ENCODE measurements at places on chromosomes 2 and 18.
A peak's percentile ranks its signal among the peaks of the same experiment; 100 is the strongest.

GRCh38 chr18:32308493-32309120 lies 118.8 kb downstream of the MEP1B start:
- DNase-seq, result peak; percentile 51

- no peak for DNase-seq
These were observed 25.6 kb downstream of the ANKMY1 start for GRCh38 chr2:240532031-240532775.

- DNase-seq, result no peak
These were observed 638.5 kb upstream of the PKDCC start for GRCh38 chr2:41409328-41409727.

GRCh38 chr2:116877944-116878343 lies 936.5 kb upstream of the DDX18 start:
- DNase-seq, result no peak

GRCh38 chr2:118747066-118747465 lies 100.4 kb downstream of the EN1 start:
- no peak for DNase-seq

DNA sequence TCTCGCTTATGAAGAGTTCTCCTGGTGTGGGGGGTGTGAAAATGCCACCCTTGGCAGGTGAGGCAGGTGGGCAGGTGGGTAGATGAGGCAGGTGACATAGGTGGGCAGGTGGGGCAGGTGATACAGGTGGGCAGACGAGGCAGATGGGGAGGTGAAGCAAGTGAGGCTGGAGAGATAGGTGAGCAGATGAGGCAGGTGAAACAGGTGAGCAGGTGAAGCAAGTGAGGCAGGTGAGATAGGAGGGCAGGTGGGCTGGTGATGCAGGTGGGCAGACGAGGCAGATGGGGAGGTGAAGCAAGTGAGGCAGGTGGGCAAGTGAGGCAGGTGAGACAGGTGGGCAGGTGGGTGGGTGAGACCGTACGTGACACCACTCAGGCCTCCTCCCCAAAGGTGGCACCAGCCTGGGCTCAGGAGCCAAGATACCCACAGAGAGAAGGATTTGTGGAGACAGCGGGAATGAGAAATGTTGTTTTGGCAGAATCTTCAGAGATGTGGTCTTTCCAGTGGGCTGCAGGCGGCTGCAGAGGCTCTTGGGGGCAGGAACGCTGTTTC lies 232.3 kb upstream of the MYT1L start:
- DNase-seq, result no peak

DNA sequence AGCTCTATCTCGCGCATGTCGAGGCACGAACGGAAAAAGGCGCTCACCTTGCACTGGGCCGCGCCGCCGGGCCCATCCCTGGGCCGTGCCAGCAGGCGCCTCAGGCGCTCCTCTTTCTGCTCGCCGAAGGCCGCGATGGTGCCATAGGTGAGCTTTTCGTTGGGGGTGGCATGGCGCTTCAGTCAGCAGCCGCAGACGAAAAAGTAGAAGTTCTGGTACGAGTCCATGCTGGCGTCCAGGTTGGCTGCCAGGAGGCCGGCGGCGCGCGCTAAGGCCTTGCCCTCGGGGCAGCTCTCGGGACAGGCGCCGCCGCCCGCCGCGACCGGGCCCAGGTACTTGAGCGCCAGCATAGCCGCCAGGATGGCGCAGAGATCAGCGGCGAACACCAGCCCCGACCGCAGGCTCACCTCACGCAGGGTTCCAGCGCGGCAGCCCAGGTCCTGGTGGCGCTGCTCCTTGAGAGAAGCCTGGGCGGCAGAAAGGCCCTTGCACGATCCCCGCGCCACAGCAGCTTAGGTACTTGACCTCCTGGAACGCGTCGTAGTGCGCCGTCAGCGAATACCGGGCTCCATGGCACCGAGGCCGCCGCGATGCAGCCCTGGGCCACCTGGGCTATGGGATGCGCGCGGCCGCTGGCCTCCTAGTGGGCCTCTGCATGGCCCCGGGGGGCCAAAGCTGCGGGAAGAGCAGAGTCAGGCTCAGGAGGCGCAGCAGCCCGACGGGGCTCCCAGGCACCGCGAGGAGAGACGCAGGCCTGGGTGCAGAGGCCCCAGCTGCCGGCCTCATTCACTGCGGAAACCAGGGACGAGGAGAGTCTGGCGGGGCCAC lies 12.8 kb downstream of the ALPG start:
- no peak for DNase-seq

DNA sequence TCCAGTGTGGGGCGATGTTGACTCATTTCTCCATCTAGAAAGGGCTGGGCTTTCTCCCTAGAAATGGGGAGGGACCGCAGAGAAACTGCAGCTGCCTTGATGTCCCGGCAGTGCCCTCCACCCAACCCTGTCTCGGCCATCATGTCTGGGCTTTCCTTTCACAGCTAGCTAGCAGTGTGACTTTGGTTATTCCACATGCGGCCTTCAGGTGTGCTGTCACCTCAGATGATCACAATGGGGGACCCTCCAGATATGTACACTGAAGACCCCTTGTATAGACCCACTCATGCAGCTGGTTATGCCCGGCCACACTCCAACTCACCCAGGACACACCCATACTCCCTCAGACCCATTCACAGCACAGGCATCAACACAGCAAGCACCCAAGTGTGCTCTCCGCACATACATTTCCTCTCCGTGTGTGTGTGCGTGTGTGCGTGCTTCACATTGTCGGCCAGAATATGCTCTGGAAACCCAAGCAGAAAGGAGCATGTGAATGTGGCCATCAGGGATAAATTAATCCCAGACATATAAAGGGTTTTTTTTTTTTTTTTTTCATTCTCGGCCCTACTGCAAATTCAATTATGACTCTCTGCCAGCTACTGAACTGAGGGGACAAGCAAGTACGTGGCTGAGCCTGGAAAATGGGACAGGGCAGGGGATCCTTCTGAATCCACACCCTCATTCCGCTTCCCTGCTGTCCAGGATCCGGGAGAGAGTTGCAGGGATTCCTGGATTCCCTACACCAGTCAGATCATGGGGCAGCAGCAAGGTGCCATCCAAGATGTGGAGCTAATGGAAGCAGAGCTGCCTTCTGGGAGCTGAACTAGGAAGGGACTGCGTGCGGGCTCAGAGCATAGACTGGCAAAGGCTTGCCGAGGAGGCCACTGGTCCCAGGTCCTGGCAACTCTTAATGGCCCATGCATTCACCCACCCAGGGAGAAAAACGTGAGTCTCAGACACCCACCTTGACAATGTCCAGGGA lies 240.2 kb downstream of the DYSF start:
- DNase-seq, result no peak

DNA sequence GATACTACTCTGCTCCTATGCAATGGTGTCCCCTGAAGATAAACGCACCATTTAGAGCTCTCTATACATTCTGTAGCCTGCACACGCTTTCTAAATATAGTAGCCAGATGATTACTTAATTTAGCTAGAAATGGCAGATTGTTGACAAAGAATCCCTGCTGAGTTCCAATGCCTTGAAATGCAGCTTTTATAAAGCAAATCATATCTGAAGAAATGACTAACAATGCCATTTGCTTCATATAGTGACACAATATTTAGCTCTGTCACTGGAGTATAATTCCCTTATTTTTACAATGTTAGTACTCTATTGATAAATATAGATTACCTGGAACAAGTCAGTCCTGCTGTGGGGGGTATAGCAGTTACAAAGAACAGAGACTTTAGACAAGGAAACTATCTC lies 166.2 kb downstream of the CDCA7 start:
- no peak for DNase-seq

DNA sequence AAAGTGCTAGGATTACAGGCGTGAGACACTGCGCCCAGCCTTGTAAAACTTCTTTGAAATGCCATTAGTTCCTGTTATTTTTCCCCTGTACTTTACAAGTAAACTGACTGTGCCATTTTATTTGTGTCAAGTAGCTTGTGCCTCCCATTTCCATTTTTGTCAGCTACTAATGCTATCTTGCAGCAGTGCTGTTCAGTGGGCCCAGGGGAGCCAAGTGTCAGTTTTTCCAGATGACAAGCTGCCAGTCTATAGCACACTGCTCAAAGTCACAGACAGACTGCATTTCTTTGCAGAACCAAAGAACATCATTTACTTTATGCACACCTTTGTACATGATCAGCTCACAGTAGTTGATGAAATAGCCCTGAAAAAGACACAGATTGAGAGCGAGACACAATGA lies 901.3 kb upstream of the CDH2 start:
- DNase-seq, result no peak

- no peak for DNase-seq
These were observed 91.8 kb upstream of the ST6GAL2 start for GRCh38 chr2:106977717-106978116.

- DNase-seq, result no peak
These were observed 57.0 kb downstream of the CCDC102B start for GRCh38 chr18:68854786-68855391.

DNA sequence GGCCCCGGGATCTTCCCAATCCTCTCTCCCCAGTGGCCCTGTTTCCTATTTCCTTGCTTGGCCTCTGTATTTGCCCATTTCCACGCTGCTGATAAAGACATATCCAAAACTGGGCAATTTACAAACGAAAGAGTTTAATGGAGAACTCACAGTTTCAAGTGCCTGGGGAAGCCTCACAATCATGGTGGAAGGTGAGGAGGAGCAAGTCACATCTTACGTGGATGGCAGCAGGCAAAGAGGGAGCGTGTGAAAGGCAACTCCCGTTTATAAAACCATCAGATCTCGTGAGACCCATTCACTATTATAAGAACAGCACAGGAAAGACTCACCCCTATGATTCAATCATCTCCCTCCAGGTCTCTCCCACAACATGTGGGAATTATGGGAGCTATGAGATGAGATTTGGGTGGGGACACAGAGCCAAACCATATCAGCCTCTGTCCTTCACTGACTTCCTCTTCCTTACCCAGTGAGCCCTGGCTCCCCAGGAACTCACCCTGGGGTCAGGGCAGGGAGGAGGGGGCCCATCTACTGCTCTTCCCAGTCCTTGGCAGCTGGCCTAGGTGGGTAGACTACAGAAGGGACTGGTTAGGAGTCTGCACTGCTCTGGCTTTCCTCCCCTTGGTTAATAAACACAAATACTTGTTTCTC lies 105.8 kb upstream of the MYCN start:
- DNase-seq, result no peak

DNA sequence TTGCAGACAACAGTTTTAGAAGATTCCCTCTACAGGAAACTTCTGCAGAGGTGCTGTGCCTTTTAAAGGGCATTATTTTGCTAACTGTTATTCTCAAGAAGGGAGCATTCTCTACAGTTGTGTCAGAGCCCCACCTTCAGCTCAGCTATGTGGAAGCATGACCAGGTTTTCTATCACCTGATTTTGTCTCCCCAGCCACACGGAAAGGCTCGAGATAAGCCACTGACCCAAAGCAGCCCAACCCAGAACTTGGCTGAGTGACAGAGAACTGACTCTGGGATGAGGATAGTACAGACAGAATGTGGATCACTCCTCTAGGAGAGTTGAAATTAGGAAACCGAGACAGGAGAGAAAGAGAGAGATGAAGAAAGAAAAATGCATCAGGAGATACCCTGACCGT lies 10.7 kb downstream of the COL4A4 start:
- no peak for DNase-seq

DNA sequence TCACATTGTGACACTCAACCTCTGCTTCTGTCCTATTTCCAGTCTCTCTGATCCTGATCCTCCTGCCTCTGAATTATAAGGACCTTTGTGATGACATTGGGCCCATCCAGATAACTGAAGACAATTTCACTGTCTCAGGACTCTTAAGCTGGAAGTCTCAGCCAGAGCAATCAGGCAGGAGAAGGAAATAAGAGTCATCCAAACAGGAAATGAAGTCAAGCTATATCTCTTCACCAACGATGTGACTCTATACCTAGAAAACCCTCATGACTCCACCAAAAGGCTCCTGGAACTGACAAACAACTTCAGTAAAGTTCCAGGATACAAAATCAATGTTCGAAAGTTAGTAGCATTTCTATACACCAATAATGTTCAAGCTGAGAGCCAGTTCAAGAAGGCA lies 29.3 kb upstream of the TWIST2 start:
- DNase-seq, result no peak

DNA sequence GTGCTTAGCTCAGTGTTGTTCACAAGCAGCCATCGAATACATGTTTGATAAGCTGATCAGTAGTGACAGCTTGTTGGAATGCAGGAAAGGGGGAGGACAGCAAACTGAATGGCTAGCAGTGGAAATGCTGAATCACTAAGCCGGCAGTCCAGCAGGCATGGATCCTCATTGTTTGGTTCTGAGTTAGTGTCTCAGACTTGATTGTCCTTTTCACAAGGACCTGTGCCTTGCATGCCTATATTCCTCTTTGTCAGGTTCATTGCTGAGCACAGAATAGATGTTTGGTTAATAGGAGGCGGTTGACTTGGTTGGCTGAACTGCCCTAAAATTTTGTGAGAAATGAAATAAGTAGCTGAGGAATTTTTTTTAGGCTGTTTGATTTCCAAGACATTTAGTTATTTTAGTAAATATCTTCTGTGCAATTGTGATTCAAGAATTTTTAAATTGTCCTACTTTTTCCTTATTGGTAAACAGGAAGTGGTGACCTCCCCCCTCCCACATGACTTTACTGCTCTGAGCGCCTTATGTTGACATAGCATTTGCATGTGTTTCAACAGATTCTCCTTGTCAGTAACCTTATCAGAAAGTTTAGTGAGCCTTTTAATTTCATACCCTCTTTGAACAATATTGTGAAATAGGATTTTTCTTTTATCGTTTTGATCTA lies 21.4 kb upstream of the STON1 start:
- DNase-seq, result no peak

DNA sequence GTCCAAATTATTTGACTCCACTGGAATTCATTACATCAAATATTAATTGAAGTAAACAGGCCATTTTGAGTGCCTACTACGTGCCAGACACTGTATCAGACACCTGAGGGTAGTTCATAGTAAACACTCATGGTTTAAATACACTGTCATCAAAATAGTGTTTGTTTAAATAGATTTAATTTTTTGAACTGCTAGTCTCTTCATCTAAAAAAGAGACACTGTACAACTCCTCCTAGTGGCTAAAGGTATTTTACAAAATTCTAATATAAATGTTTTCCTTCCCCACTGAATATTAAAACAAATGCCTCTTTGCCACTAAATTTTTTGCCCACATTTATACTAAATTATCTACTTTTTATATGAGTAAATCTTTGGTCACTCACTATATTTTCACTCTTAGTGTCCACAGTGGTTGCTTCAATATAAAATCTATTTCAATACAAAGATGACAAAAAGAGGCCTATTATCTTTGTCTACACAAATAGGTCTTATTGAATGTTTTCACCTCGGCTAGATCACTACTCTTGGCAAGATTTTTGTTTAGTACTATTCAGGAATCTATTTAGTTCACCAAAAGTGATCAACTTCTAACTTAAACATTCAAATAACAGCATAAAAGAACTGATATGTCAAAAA lies 122.1 kb downstream of the TMEM247 start:
- peak; percentile 26 for DNase-seq

DNA sequence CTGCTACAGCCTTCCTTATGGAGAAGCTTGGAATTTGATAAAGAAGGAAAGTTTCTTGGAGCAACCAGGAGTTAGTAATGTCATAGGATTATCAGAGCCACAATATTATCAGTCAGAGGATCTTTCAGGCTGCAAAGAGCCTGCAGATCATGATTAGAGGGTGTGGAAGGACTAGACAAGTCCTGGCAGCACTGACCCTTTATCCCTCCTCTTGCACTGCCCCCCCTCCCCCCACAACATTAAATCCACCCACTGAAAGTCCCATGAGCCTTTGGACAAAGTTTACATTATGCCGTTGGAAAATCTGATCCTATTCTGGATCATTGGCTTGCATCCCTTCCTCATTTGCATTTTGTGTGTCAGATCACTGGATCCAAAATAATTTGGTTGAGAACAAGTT lies 18.7 kb upstream of the IMPA2 start:
- DNase-seq, result no peak

- DNase-seq, result peak; percentile 33
These were observed 44.1 kb downstream of the MREG start for GRCh38 chr2:215969131-215969841.
